ENCODE measurements at places on chromosomes 12 and 14. TPM values are rescaled to one million over a fixed set of nuclear protein-coding genes. Genes with fewer than 3 reads are reported as not detected.

The TSPAN19 gene
- total RNA-seq: not detected

The CABP1 gene
- not detected for total RNA-seq

The FOXN4 gene
- not detected for total RNA-seq

The KRT4 gene
- total RNA-seq: 0.22 TPM

The BHLHE41 gene
- 1.6 TPM for total RNA-seq

The C1R gene
- 51.1 TPM for total RNA-seq

The WDHD1 gene
- total RNA-seq: 6.3 TPM

The SLC2A14 gene
- not detected for total RNA-seq

The DACT1 gene
- 26.9 TPM for total RNA-seq

The DEGS2 gene
- not detected for total RNA-seq

The HOXC4 gene
- 2.2 TPM for total RNA-seq

The LPAR5 gene
- total RNA-seq: not detected

The SLC35E3 gene
- 1.9 TPM for total RNA-seq

GRCh38 chr12:62700091-62700880, 233.7 kb downstream of the MON2 start:
- no peaks in the 10 kb centered on the region for H3K27me3 ChIP-seq
- H3K36me3 ChIP-seq: no peaks in the 10 kb centered on the region
- H3K27ac ChIP-seq: peak overlapping the region; percentile 1
- H3K4me1 ChIP-seq: peaks cover 79% of the 10 kb centered on the region

GRCh38 chr12:19546611-19547162, 107.4 kb downstream of the AEBP2 start:
- H3K4me1 ChIP-seq: peaks cover 32% of the 10 kb centered on the region
- H3K27ac ChIP-seq: peak overlapping the region; percentile 83
- no peaks in the 10 kb centered on the region for H3K27me3 ChIP-seq
- no peaks in the 10 kb centered on the region for H3K36me3 ChIP-seq
- H3K4me3 ChIP-seq: peak overlapping the region; percentile 62
- peak; percentile 64 for DNase-seq

- no peak overlapping the region for H3K4me3 ChIP-seq
- H3K27me3 ChIP-seq: no peaks in the 10 kb centered on the region
These were observed 47.9 kb downstream of the VCPKMT start for GRCh38 chr14:50068496-50068895.

DNA sequence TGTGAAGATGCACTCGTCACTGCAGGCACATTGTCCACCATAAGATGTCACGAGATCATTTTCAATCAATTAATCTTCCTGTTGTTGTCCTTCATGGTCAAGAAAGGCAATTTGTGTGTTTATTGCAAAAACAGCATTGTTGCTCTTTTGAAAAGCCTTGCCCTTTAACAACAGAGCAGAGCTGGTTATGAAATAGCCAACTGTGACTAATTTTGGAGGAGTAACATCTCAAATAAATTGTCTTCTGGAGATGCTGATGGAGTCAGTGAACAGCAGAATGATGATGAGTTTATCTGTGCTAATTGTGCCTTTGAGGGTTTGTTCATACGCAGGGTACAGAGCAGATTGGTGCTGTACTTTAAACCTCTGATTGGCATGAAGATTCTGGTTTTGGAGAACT, 88.3 kb upstream of the E2F7 start:
- peak; percentile 67 for DNase-seq
- H3K4me3 ChIP-seq: no peak overlapping the region
- no peaks in the 10 kb centered on the region for H3K27me3 ChIP-seq
- H3K27ac ChIP-seq: no peak overlapping the region
- H3K4me1 ChIP-seq: peaks cover 8% of the 10 kb centered on the region
- no peaks in the 10 kb centered on the region for H3K36me3 ChIP-seq

GRCh38 chr12:49887536-49888401, 15.9 kb downstream of the FAIM2 start:
- no peak for DNase-seq
- H3K27ac ChIP-seq: no peak overlapping the region
- no peak overlapping the region for H3K4me3 ChIP-seq

DNA sequence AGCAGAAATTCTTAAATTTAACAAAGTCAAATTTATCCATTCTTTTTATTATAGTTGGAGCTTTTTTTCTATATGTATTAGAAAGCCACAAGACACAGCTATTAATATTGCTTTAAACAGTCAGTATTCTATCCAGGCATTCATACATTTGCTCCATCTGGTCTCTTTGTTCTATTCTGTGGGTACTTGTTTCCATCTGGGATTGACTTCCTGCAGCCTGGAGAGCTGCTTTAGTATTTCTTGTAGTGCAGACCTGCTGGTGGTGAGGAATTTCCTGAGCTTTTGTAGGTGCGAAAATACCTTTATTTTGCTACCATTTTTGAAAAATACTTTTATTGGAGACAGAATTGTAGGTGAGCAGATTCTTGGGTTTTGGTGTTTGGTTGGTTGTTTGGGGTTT, 29.0 kb downstream of the CCDC60 start:
- no peaks in the 10 kb centered on the region for H3K36me3 ChIP-seq
- no peaks in the 10 kb centered on the region for H3K27me3 ChIP-seq
- DNase-seq: no peak
- no peak overlapping the region for H3K4me3 ChIP-seq

- DNase-seq: no peak
- H3K36me3 ChIP-seq: no peaks in the 10 kb centered on the region
- H3K27me3 ChIP-seq: no peaks in the 10 kb centered on the region
- H3K27ac ChIP-seq: no peak overlapping the region
- H3K4me1 ChIP-seq: no peaks in the 10 kb centered on the region
- H3K4me3 ChIP-seq: no peak overlapping the region
These were observed 61.8 kb downstream of the GLT1D1 start for GRCh38 chr12:128914908-128915563.

- no peaks in the 10 kb centered on the region for H3K36me3 ChIP-seq
- DNase-seq: no peak
- H3K4me3 ChIP-seq: no peak overlapping the region
- H3K27ac ChIP-seq: no peak overlapping the region
- H3K27me3 ChIP-seq: no peaks in the 10 kb centered on the region
- H3K4me1 ChIP-seq: peaks cover 18% of the 10 kb centered on the region
These were observed 248.6 kb upstream of the NOVA1 start for GRCh38 chr14:26846388-26846787.

DNA sequence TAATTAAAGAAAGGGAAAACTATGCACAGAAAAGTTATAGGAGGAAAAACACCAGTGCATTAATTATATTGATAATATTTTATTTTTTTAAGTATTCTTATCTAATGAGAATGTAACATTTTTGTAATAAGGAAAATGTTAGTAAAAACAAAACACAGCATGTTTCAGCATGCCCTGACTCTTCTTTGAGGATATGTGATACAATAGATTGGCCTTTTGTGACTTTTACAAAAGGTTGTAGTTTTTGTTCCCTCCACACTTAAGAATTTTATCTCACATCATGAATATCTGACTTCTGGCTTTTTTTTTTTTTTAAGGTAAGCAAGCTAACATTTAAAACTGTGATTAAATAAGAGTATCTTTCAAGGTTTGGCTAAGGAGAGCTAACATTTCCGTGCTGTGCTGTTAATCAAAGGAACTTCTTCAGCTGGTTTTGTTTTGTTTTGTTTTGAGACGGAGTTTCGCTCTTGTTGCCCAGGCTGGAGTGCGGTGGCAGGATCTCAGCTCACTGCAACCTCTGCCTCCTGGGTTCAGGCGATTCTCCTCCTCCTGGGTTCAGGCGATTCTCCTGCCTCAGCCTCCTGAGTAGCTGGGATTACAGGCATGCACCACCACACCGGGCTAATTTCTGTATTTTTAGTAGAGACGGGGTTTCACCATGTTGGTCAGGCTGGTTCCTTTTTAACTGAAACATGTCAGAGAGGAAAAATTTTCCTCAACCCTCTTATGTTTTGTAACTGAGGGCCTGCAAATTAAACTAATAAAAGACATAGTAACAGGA, 30.8 kb upstream of the RESF1 start:
- no peak overlapping the region for H3K4me3 ChIP-seq
- no peaks in the 10 kb centered on the region for H3K4me1 ChIP-seq
- no peak for DNase-seq
- H3K27me3 ChIP-seq: no peaks in the 10 kb centered on the region
- H3K36me3 ChIP-seq: no peaks in the 10 kb centered on the region

GRCh38 chr12:22657538-22657937, 32.6 kb downstream of the ETNK1 start:
- no peaks in the 10 kb centered on the region for H3K27me3 ChIP-seq
- H3K27ac ChIP-seq: 0 out of 2 replicates have a peak overlapping the region, but pooled peaks have one; percentile 6
- peak; percentile 38 for DNase-seq
- peaks cover 30% of the 10 kb centered on the region for H3K4me1 ChIP-seq

- no peak overlapping the region for H3K27ac ChIP-seq
- H3K27me3 ChIP-seq: no peaks in the 10 kb centered on the region
- no peak overlapping the region for H3K4me3 ChIP-seq
- peaks cover 43% of the 10 kb centered on the region for H3K4me1 ChIP-seq
- DNase-seq: no peak
These were observed 174.7 kb downstream of the TTC8 start for GRCh38 chr14:88999137-88999536.

DNA sequence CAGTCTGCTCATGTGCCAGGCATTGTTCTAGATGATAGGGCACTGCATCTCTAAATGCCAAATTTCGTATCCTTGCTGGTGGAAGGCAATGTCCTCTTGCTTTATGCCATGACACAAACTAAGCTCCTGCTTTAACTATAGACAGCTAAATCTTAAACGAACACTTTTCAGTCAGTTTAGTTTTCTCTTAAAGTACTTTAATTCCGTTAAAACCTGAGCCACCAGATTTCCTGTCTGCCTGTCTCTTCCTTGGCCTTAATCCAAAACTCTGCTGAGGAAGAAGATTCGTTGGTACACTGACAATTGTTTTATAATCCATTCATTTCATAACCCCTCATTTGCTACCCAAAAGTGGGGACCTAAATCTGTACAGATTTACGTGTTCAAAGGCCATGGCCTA, 194.4 kb upstream of the BCL2L14 start:
- no peaks in the 10 kb centered on the region for H3K27me3 ChIP-seq
- H3K4me1 ChIP-seq: peaks cover 15% of the 10 kb centered on the region
- H3K36me3 ChIP-seq: no peaks in the 10 kb centered on the region
- H3K27ac ChIP-seq: no peak overlapping the region

DNA sequence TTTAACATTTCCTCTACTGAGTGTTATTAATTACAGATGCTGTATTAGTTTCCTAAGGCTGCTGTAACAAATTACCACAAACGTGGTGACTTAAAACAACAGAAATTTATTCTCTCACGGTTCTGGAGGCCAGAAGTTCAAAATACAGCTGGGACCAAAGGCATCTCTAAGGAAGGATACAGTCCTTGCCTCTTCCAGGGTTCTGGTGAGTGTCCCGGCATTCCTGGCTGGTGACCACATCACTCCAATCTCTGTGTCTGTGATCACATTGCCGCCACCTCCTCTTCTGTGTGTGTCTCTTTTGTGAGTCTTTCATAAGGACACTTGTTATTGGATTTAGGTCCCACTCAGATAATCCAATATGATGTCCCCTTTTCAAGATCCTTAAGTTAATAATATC, 85.1 kb upstream of the CCDC198 start:
- H3K27me3 ChIP-seq: no peaks in the 10 kb centered on the region
- no peak for DNase-seq
- H3K4me3 ChIP-seq: no peak overlapping the region
- no peaks in the 10 kb centered on the region for H3K4me1 ChIP-seq

DNA sequence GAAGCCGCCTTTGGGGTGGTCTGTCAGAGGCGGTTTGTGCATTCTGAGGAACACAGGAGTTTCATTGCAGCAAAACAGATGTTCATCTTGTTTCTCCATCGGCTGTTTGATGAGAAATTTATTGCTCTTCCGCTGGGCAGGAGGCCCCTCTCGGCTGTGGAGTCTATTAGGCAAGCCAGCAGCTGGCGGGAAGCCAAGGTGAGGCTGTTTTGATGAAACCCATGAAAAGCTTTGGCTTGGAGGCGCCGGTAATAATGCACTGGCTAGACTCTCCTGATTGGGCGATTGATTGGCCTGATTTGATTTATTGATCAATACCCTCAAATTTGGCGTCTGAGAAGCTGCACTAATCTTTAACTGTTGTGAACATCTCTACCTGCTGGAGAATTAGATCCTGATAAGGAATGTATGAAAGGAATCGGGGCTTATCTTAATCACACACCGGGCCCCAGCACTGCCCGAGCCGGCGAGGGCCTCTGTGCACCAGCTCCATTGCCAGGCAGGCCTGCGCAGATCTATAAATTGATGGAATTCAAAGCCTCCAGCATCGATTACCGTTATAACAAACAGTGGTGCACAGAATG, 187.7 kb downstream of the PHETA1 start:
- no peak overlapping the region for H3K4me3 ChIP-seq
- no peaks in the 10 kb centered on the region for H3K4me1 ChIP-seq
- no peak overlapping the region for H3K27ac ChIP-seq
- peak; percentile 21 for DNase-seq
- H3K36me3 ChIP-seq: no peaks in the 10 kb centered on the region

- no peak overlapping the region for H3K4me3 ChIP-seq
- no peaks in the 10 kb centered on the region for H3K36me3 ChIP-seq
- peaks cover 31% of the 10 kb centered on the region for H3K4me1 ChIP-seq
- peak overlapping the region; percentile 61 for H3K27ac ChIP-seq
These were observed 217.4 kb downstream of the CRADD start for GRCh38 chr12:93894391-93895088.

DNA sequence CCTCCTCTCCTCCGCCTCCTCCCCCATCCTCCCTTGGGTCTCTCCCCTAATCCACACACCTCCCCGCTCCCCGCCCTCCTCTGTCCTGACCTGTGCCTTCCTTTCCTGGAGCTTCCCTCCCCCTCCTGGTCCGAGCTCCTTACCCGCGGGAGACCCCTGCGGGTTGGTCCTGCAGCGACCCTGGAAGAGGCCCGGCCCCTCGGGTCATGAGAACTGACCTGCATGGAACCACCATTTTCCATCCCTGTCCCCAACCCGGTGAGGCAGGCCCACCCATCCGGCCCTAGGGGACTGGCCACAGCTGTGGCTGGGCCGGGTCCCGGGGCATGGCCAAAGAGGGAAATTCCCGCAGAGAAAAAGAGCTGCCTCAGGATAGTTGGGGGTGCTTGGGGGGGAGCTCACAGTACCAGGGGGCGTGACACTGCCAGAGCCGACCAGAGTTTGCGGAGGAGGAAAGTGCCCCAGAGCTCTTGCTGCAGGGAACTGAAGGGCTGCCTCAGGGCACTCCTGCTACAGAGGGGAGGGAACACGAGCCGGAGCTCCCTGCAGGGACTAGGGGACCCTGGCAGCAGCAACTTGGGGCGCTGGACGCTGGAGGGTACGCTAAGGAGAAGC, 613 bp downstream of the ARHGEF40 start:
- H3K27me3 ChIP-seq: no peaks in the 10 kb centered on the region
- peaks cover 1% of the 10 kb centered on the region for H3K36me3 ChIP-seq
- peak overlapping the region; percentile 87 for H3K4me3 ChIP-seq
- H3K4me1 ChIP-seq: peaks cover 26% of the 10 kb centered on the region

DNA sequence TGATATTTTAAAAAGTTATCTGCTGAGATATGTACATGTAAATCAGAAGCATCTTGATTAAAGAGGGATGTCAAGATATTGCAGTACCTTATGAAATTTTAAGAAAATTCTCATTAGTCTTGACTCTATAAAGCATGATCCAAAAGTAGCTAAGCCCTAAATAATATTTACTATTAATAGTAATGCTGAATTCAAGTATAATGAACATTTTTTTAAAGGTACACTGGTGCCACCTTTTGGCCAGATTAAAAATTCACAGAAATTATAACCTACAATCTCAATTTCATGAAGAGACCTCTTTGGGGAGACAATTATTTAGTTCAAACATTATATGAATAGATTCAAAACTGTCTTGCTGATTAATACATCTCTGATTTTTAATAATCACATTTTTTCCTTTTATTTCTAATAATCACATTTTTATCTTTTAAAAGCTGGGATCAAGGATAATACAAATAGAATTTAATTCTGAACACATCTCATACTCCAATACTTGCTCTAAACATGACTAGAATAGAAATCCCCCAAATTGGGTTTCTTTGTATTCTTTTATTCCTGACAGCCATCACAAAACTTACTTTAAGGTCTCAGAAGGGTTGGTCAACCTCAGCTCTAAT, 13.4 kb downstream of the AKAP5 start:
- no peaks in the 10 kb centered on the region for H3K27me3 ChIP-seq
- no peak overlapping the region for H3K27ac ChIP-seq
- H3K36me3 ChIP-seq: no peaks in the 10 kb centered on the region
- H3K4me1 ChIP-seq: no peaks in the 10 kb centered on the region
